Effector memory CD8-positive, alpha-beta T cell (primary cell): ENCODE measurements at places on chromosomes 3 and 15.

GRCh38 chr3:63726656-63727055 lies 74.2 kb downstream of the SNTN start:
- H3K4me1 ChIP-seq, result no peaks in the 10 kb centered on the region
- no peak for DNase-seq
- H3K4me3 ChIP-seq, result no peak overlapping the region
- H3K27ac ChIP-seq, result no peak overlapping the region
- peaks cover 9% of the 10 kb centered on the region for H3K27me3 ChIP-seq

DNA sequence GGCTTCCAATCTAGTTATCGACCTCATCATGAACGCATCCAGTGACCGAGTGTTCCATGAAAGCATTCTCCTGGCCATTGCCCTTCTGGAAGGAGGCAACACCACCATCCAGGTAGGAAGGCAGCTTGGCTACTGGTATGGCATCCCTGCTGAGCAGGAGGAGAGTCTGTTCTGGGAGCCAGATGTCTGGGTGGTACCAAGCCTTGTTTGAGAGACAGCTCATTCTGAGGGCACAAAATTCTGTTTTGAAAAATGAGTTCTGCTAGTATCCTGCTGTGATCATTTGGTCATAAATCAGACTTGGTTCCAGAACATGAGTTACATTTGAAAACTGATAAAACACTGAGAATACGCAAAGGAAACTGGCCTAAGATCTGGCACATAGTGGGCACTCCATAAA lies 242.1 kb downstream of the ITPR1 start:
- no peak for DNase-seq
- no peak overlapping the region for H3K4me3 ChIP-seq
- peaks cover 40% of the 10 kb centered on the region for H3K4me1 ChIP-seq
- no peaks in the 10 kb centered on the region for H3K27me3 ChIP-seq
- peak overlapping the region; percentile 27 for H3K27ac ChIP-seq
- peaks cover 16% of the 10 kb centered on the region for H3K36me3 ChIP-seq

GRCh38 chr3:9250236-9250635 lies 790 bp upstream of the SRGAP3 start:
- no peak overlapping the region for H3K27ac ChIP-seq
- peaks cover 16% of the 10 kb centered on the region for H3K4me1 ChIP-seq
- peaks cover 4% of the 10 kb centered on the region for H3K36me3 ChIP-seq

GRCh38 chr3:46933261-46933660 lies 43.3 kb downstream of the CCDC12 start:
- no peak for DNase-seq
- H3K27me3 ChIP-seq, result no peaks in the 10 kb centered on the region
- peaks cover 56% of the 10 kb centered on the region for H3K4me1 ChIP-seq
- H3K4me3 ChIP-seq, result no peak overlapping the region
- H3K36me3 ChIP-seq, result peaks cover 29% of the 10 kb centered on the region

GRCh38 chr3:180646187-180646790 lies 33.0 kb downstream of the CCDC39 start:
- no peaks in the 10 kb centered on the region for H3K36me3 ChIP-seq
- H3K27ac ChIP-seq, result no peak overlapping the region
- no peak for DNase-seq
- no peak overlapping the region for H3K4me3 ChIP-seq

- DNase-seq, result no peak
- H3K4me3 ChIP-seq, result no peak overlapping the region
- no peaks in the 10 kb centered on the region for H3K27me3 ChIP-seq
- peaks cover 3% of the 10 kb centered on the region for H3K36me3 ChIP-seq
- H3K27ac ChIP-seq, result no peak overlapping the region
These were observed 61.1 kb downstream of the XXYLT1 start for GRCh38 chr3:195209847-195210265.

DNA sequence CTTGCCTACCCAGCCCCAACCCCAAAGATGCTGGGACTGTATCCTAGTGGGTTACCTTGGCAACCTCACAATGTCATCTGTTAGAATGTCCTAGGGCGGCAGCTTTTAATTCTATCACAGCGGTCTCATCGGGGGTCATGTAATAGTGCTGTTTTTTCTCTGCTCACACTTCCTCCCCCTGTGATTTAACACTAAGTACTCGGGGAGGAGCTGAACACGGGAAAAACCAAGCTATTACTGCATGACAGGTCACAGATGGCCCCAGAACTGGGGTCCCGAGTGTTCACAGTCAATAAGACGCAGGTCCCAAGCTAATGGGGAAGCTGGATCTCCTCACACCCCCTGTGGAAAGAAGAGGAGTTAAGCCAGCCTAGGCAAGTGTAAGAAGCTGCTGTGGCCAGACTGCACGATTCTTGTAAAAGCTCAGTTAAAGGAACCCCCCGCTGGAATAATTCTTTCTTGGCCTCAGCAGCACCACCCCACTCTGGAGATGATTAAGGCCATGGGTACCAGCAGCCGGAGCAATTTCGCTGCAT lies 2.5 kb upstream of the RFTN1 start:
- H3K4me1 ChIP-seq, result peaks cover 73% of the 10 kb centered on the region
- no peaks in the 10 kb centered on the region for H3K27me3 ChIP-seq
- H3K27ac ChIP-seq, result peak overlapping the region; percentile 99
- H3K4me3 ChIP-seq, result peak overlapping the region; percentile 98
- H3K36me3 ChIP-seq, result peaks cover 23% of the 10 kb centered on the region

GRCh38 chr3:54131890-54132289 lies 9.5 kb downstream of the CACNA2D3 start:
- DNase-seq, result no peak
- H3K36me3 ChIP-seq, result no peaks in the 10 kb centered on the region
- H3K27ac ChIP-seq, result no peak overlapping the region
- no peak overlapping the region for H3K4me3 ChIP-seq
- H3K27me3 ChIP-seq, result peaks cover 10% of the 10 kb centered on the region

DNA sequence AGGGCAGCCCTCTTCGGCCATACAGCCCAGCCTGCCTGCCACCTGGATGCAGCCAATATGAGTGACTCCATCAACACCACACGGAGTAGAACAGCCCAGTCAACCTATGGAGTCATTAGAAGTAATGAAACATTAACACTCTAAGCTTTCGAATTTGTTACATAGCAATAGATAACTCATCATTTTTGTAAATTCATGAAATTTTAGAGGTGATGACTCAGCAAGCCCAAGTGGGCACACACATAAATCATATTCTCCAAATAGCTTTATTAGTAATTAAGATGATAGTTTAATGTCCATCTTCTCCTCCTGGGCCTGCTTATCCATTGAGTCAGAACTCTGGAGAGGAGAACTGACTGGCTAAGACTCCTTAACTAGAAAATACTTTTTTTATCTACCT lies 335.0 kb upstream of the KCNH8 start:
- no peak overlapping the region for H3K27ac ChIP-seq
- peaks cover 8% of the 10 kb centered on the region for H3K27me3 ChIP-seq
- no peaks in the 10 kb centered on the region for H3K4me1 ChIP-seq
- no peak overlapping the region for H3K4me3 ChIP-seq
- no peaks in the 10 kb centered on the region for H3K36me3 ChIP-seq
- no peak for DNase-seq

GRCh38 chr15:79060175-79060574 lies 30.4 kb downstream of the RASGRF1 start:
- H3K27me3 ChIP-seq, result peaks cover 56% of the 10 kb centered on the region
- no peaks in the 10 kb centered on the region for H3K36me3 ChIP-seq
- no peak for DNase-seq
- H3K4me1 ChIP-seq, result no peaks in the 10 kb centered on the region
- no peak overlapping the region for H3K27ac ChIP-seq
- no peak overlapping the region for H3K4me3 ChIP-seq

GRCh38 chr15:37143351-37143750 lies 43.0 kb upstream of the MEIS2 start:
- H3K27ac ChIP-seq, result no peak overlapping the region
- H3K4me1 ChIP-seq, result no peaks in the 10 kb centered on the region
- no peaks in the 10 kb centered on the region for H3K36me3 ChIP-seq
- no peak overlapping the region for H3K4me3 ChIP-seq
- no peaks in the 10 kb centered on the region for H3K27me3 ChIP-seq
- no peak for DNase-seq

GRCh38 chr3:5250467-5251195 lies 63.1 kb downstream of the EDEM1 start:
- peaks cover 3% of the 10 kb centered on the region for H3K4me1 ChIP-seq
- DNase-seq, result no peak
- no peak overlapping the region for H3K4me3 ChIP-seq
- no peaks in the 10 kb centered on the region for H3K36me3 ChIP-seq
- no peak overlapping the region for H3K27ac ChIP-seq
- H3K27me3 ChIP-seq, result no peaks in the 10 kb centered on the region

GRCh38 chr3:141257961-141258360 lies 26.3 kb downstream of the PXYLP1 start:
- no peak overlapping the region for H3K4me3 ChIP-seq
- peaks cover 13% of the 10 kb centered on the region for H3K4me1 ChIP-seq
- H3K36me3 ChIP-seq, result peaks cover 4% of the 10 kb centered on the region
- no peak overlapping the region for H3K27ac ChIP-seq
- no peaks in the 10 kb centered on the region for H3K27me3 ChIP-seq
- no peak for DNase-seq

DNA sequence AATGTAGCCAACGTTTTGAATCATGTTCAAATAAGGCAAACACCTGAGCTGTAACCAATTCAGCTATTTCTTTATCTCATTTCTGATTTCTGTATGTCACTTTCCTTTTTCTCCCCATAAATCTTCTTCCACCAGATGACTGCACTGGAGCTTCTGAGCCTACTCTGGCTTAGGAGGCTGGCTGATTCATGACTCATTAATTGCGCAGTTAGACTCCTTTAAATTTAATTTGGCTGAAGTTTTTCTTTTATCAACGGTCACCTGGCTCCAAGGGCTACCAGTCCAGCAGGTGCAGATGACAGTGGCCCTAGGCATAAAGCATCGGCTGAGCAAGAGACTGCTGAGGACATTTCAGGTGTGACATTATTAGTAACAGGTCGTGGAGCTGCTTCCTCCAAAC lies 39.6 kb upstream of the ITGA11 start:
- no peak for DNase-seq
- no peak overlapping the region for H3K27ac ChIP-seq

DNA sequence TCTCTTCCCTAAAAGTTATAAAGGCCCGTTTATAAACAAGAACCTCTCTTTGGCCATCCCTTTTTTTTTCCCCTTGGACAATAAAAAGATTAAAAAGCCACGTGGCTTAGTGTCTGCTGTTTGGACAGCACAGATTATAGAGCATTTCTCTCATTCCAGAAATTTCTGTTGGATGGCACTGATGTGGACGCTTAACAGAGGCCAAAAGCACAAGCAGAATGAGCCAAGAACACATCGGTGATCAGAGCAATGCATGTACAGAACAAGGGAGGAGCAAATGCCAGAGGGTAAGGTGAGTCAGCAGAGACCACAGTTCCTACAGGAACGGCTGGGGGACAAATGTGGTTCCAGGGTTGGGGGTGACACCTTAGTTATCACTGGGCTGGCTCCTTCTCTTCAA lies 30.3 kb upstream of the CTNNB1 start:
- H3K4me1 ChIP-seq, result peaks cover 6% of the 10 kb centered on the region
- H3K4me3 ChIP-seq, result no peak overlapping the region
- H3K27me3 ChIP-seq, result peaks cover 27% of the 10 kb centered on the region
- DNase-seq, result no peak
- H3K36me3 ChIP-seq, result no peaks in the 10 kb centered on the region

GRCh38 chr3:197533927-197534725 lies 21.6 kb downstream of the BDH1 start:
- H3K36me3 ChIP-seq, result peaks cover 11% of the 10 kb centered on the region
- H3K4me1 ChIP-seq, result no peaks in the 10 kb centered on the region
- no peak for DNase-seq
- no peak overlapping the region for H3K27ac ChIP-seq
- no peak overlapping the region for H3K4me3 ChIP-seq

DNA sequence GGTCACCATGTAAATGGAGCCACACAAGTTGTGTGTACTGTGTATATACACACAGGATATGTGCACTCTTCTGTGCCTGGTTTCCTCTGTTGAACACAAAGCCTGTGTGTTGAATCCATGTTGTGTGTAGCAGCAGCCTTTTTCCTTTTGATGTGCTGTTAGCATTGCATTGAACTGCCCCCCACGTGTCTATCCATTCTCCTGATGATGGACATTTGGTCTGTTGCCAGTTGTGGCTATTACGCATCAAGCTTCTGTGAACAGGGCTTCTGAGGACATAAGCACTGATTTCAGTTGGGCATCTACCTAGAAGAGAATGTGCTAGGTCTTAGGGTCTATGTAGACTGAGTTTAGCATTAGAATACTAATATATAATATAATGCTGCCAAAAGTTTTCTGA lies 77.4 kb downstream of the LSM3 start:
- H3K36me3 ChIP-seq, result no peaks in the 10 kb centered on the region
- H3K27me3 ChIP-seq, result no peaks in the 10 kb centered on the region
- H3K27ac ChIP-seq, result no peak overlapping the region
- no peaks in the 10 kb centered on the region for H3K4me1 ChIP-seq
- H3K4me3 ChIP-seq, result no peak overlapping the region
- DNase-seq, result no peak

DNA sequence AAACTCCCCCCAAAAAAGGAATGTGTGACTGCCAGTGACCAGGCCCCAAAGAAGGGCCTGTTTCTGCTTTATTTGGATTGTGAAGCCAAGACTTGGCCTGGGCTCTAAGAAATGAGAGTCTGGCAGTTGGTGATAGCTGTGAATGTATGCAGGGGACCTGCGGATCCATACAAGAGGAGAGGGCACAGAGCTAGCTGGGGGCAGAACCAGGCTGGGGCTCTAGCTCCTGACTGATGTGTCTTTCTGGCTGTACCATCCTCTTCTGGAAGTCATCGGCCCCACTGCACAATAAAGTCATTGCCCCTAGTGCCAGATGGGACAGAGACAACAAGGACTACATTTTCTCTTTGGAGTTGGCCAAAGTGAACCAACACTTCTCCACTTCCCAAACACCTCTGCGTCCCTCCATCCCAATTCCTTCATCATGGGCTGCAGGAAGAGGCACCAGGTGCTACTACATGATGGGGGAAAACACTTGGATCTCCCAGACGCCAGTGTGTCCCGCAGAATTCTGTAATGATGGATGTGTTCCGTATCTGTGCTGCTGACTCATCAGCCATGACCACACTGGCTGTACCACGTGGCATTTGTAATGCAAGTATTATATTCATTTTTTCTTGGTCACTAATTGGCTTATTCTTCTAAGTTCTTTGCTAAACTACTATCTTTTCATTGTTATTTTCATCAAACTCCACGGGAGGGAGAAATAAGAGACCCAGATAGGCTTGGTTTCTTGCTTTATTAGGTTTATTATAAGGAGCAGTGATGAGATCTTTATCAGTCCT lies 1.7 kb upstream of the PLA2G4F start:
- H3K36me3 ChIP-seq, result peaks cover 16% of the 10 kb centered on the region
- no peak overlapping the region for H3K4me3 ChIP-seq
- DNase-seq, result no peak
- no peaks in the 10 kb centered on the region for H3K4me1 ChIP-seq
- no peaks in the 10 kb centered on the region for H3K27me3 ChIP-seq

DNA sequence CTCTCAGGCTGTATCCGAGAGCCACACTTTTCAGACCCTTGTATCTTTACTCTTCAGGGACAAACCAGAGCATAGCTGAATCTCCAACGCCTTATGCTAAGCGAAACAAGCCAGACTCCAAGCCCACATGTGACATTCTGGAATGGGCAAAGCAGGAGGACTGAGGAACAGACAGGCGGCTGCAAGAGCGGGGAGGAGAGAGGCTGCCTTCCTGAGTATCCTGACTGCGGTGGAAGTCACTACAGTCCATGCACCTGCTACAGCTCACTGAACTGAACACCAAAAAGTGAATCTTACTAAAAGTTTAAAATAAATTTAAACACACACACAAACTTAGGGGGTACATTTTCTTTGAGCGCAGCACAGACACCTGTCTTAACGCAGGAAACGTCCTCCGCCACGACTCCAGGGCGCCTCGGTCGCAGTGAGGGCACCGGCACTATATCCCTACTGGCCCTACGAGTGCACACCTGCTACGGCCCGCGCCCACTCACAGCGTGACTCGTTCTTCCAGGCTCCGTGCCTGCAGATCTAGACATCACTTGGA lies 1.4 kb downstream of the CYFIP1 start:
- DNase-seq, result no peak
- peaks cover 3% of the 10 kb centered on the region for H3K36me3 ChIP-seq
- no peak overlapping the region for H3K27ac ChIP-seq
- peaks cover 18% of the 10 kb centered on the region for H3K27me3 ChIP-seq
- H3K4me1 ChIP-seq, result peaks cover 14% of the 10 kb centered on the region
